ENCODE measurements at places on chromosomes 7 and 10.

- DNase-seq, result no peak
These were observed 12.1 kb upstream of the STK17A start for GRCh38 chr7:43570688-43571365.

GRCh38 chr7:19284596-19285300 lies 139.5 kb upstream of the FERD3L start:
- DNase-seq, result no peak

- DNase-seq, result peak; percentile 97
These were observed at the start of the genes ATP5F1C and KIN for GRCh38 chr10:7787857-7788638. Gene ATP5F1C (plus strand): TSS chr10:7788177. CDS start chr10:7788208, 31 bp downstream. Gene KIN (minus strand): TSS chr10:7787993. CDS start chr10:7787933, 60 bp downstream.

DNA sequence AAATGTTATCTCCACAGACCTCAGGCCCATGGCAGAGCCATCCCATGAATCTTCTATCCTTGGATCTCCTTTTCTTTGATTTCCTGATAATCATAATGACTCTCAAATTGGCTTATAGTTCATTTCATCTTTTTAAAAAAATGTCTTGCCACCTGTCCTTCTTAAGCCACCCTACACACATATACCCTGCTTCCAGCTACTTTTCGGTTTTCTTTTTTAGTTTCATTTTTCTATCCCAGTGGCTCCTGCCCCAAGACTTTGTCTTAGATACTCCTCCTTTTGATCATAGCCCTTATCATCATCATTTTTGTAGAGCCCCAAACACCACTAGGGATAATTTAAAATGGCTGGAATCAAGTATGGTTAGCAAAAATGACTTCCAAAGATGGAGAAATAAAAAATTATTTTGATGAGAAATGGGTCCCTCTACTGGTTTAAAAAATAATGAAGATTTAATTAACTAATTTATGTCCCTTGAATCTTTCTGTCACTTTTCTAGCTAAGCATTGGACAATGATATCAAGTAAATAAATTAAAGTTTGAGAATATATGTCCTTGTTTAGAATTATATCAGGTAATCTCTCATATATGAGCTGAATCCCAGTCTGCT lies 277.3 kb upstream of the SEMA3D start:
- no peak for DNase-seq

DNA sequence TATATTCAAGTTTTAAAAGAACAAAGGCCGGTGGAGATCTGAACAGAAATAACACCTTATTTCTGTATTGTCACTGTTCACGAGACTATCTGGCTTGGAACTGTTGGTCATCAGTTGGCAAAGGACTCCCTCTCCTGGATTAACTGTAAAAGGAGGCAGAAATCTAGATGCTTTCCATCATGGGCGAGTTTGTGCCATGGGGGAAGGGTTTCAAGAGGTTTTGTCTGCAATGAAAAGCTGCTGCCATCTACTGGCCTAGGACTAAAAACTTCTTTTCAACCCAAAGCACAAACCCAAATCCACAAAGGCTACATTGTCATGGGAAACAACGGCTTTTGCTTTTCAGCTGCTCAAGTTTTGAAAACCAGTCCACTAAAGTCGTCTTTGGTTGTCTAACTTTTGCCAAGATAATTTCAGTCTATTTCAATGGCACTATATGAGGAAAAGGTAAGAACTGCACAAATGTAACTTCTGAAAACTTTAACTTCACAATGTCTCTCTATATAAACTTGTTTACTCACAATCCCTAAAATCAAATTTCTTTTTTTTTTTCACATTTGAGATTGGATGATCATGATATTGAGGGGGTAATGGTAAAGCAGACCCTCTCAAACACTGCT lies 196.8 kb downstream of the SKAP2 start:
- peak; percentile 49 for DNase-seq

DNA sequence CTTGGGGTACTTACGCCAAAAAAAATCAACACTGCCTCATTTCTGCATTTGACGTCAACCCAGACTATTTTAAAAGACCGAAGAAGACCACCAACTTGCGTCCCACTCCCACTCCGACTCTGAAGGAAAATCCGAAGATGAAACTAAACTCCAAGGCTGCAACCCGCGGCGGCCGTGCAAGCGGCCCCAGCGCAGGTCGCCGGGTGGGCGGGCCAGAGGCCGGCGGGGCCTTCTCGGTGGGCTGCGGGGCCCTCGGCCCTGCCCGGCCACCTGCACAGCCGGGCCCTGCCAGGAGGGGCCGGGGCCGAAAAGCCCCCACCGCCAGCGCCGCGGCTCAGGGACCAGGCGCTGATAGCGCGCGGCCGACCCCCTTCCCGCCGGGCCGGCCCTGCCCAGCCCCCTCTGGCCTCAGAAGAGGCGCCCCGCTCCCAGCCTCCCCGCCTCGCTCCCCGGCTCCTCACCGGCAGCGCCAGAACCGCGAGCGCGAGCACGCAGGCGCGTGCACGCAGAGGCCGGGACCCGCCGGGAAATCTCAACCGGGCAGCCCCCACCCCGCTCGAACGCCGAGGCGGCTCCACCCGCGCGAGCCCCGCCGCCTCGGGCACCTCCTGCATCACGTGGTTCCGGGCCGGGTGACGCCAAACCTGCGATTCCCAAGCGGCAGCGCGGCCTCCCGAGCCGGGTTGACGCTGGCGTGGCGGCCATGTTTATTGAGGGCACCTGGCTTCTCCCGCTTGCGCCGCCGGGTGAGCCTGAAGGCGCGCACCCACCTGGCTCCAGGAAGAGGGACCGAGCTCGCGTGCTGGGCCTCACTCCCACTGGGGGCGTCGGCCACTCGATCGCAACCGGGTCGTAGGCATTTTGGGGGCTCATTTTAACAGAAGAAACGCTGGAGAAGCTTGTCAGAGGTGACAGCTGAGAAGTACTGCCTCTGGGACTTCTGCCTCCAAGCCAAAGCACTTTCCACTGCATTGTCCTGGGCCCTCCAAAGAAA lies at the start of gene C7orf25:
C7orf25 (minus strand) TSS at position 617 of the 994 bp plus-strand sequence. CDS start 1,170 bp downstream, outside the sequence.
- DNase-seq, result peak; percentile 94

GRCh38 chr10:30038781-30039536 lies 20.4 kb downstream of the JCAD start:
- no peak for DNase-seq

DNA sequence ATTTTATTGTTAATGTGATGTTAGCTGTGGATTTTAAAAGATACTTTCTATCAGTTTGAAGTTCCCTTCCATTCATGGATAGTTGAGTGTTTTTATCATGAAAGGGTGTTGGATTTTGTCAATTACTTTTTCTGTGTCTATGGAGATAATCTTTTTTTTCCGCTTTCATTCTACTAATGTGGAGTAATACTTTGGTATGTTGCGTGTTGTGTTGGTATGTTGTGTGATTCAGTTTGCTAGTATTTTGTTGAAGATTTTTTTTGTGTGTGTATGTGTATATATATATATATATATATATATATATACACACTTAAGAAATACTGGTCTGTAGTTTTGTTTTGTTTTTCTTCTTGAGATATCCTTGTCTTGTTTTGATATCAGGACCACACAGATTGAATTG lies 100.3 kb downstream of the CCSER2 start:
- no peak for DNase-seq

GRCh38 chr10:10779511-10779910 lies 238.2 kb upstream of the CELF2 start:
- DNase-seq, result no peak

GRCh38 chr10:128360783-128361182 lies 234.6 kb upstream of the MKI67 start:
- no peak for DNase-seq

- DNase-seq, result no peak
These were observed 31.5 kb downstream of the MACROH2A2 start for GRCh38 chr10:70084189-70084588.

DNA sequence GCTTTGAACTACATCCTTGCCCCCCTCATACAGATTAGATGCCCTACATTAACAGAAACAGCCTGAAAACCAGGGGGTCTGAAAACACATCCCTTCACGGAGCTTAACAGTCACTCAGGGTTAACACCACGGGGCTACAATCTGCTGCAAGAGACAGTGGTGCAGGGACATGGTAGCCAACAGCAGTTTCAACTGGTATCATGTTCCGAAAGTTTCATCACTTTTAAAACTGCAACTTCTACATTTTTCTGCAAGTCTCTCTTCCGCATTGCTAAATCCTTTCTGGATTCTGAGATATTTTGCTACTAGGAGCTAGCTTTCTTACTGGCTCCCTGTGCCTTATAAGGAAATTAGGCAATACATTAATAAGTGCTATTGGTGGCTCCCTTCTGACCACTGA lies 92.6 kb downstream of the JAZF1 start:
- no peak for DNase-seq

DNA sequence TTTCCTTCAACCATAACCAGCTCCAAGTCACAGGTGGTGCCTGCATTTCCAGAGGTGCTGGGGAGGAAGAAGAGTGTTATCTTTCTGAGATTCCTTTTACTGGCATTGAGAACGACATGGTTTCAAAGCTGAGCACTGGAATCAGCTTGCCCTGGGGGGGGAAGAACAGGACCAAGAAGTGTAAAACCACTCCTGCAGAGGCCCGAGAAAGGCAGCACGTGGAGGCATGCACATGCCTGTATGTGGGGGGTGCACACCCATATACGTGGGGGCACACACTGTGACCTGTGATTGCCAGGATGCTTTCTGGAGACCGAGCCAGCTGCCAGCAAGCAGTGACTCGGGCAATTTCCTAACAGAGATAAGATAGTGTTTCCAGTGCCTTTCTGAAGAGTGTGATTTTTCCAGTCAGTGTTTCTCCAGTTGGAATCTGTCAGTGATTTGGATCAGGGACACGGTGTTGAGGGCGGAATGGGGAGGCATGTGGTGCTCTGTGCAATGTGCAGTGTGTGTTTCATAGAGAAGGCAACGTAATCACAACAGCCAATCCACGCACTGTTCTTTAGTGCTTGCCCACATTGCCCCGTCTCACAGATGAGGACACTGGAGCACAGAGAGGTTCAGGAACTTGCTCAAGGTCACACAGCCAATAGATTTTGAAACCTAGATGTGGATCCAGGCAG lies 4.2 kb downstream of the LRRC27 start:
- no peak for DNase-seq

DNA sequence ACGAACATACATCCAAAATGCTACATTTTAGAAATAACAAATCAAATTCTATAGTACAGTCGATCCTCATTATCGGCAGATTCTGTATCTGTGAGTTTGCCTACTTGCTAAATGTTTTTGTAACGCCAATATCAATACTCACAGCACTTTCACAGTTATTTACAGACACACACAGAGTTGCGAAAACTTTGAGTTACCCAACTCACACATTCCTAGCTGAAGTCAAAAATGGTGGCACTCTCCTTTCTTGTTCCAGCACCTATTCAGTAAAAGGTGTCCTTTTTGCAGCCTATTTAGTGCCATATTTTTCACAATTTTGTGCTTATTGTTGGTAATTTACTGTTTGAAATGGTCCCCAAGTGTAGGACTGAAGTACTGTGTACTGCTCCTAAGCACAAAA lies 161.7 kb downstream of the AKR1D1 start:
- no peak for DNase-seq

DNA sequence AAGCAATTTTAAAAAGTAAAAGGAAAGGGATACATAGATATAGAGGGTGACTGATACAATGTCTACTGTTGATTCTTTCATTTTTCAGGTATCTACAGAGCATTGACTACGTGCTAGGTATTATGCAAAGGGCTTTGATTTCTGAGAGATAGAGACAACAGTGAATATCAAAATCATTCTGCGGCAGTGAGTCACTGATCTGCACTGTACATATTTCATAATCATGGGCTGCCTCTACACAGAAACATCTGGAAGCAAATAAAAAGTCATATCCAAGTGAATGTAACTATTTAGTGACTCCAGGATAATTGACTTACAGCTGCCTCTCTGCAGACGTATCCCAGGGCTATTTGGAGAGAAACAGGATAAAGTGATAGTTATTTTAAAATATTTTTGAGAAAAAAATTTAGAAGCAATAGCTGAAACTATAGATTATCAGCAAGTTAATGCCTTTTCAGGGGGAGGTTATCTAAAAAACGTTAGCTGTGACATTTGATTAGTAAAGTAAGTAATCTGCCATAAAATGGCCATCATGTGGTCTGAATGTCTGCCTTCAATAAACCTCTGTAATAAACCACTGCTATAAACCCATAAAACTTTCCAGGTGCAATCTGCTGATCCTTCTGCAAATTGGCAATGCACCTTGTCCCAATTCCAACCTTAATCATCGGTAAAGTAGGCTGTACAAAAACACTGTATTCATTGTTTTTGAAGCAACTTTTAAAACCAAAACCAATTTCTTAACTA lies 43.7 kb downstream of the CPXM2 start:
- no peak for DNase-seq

DNA sequence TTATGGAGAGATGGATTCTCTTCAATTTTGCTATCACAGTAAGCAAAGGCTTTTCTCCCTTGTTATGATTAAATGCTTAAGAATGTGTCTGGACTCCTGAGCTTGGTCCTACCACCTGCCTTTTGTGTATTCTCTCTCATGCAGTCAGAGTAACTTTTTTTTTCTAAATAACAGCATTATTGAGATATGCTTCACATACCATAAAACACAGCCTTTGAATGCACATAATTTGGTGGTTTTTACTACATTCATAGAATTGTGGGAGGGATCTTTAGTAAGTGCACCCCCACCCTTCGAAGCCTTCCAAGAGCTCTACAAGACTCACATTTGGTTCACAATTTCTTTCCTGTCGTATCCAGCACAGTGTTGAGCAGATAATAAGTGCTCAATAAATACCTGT lies 175.5 kb downstream of the ADAM12 start:
- DNase-seq, result no peak

DNA sequence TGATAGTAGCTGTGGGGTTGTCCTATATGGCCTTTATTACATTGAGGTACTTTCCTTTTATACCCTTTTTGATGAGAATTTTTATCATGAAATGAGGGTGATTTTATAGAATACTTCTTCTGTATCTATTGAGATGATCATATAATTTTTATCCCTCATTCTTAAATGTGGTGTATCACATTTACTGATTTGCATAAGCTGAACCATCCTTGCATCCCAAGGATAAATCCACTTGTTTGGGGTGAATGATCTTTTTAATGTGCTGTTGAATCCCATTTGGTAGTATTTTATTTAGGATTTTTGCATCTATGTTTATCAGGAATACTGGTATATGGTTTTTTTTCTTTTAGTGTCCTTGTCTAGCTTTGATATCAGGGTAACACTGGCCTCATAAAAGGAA lies 84.5 kb upstream of the IL6 start:
- DNase-seq, result no peak

- peak; percentile 33 for DNase-seq
These were observed 102.1 kb downstream of the OSBPL3 start for GRCh38 chr7:24877790-24878311.

GRCh38 chr10:95250856-95251255 lies 39.9 kb downstream of the PDLIM1 start:
- DNase-seq, result no peak

DNA sequence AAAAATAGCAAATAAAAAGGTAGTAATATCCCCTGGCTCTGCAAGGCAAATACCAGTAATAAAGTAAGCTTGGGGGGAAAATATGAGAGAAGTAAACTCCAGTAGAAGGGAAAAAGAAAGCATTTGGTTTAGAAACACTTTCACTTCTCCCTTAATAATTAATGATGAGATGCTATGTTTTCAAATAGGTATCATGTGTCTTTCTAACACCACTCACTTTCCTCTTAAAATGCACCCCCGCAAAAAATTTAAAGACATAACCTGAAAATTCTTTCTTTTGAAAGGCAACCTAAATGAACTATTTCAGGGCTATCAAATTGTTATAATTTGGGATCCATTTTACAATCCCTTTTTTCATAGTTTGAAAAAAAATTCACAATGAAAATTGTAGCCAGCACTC lies 240.3 kb downstream of the SNX10 start:
- DNase-seq, result no peak

- no peak for DNase-seq
These were observed 73.8 kb downstream of the PAXIP1 start for GRCh38 chr7:154929006-154929726.

- DNase-seq, result no peak
These were observed 72.0 kb upstream of the RAB11FIP2 start for GRCh38 chr10:118118716-118119115.

GRCh38 chr7:2567679-2568278 lies 9.0 kb downstream of the IQCE start:
- no peak for DNase-seq
